ENCODE measurements at places on chromosomes 3 and 15.

GRCh38 chr3:41241161-41241560 lies 41.9 kb downstream of the CTNNB1 start:
- DNase-seq, result no peak

DNA sequence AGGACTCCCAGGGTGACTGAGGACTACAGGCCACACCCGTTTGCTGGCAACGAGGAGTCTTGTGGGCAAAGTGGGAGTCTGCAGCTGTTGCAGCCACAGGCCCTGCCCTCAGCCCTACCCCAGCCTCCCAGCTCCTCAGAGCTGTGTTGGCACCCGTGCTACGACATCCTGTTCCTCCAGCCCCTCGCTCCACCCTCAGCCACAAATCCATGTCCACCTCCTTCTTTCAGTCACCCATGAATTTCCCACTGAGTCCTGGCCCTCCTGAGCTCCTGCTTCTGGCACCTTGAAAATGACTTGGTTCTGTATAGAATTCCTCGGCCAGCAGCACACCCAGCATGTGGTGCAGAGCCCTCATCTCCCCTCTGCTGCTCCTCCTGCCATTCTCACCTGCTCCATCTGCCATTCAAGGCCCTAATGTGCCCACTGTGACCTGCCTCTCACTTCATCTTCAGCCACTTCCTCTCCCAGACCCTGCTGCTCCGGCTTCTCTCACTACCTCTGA lies 20.9 kb upstream of the VILL start:
- DNase-seq, result no peak

GRCh38 chr3:189225431-189225830 lies 53.7 kb downstream of the TPRG1 start:
- DNase-seq, result no peak

GRCh38 chr3:53174346-53175250 lies 13.6 kb downstream of the PRKCD start:
- no peak for DNase-seq

- DNase-seq, result no peak
Measured at GRCh38 chr15:38294126-38294525, 41.5 kb downstream of the SPRED1 start.

DNA sequence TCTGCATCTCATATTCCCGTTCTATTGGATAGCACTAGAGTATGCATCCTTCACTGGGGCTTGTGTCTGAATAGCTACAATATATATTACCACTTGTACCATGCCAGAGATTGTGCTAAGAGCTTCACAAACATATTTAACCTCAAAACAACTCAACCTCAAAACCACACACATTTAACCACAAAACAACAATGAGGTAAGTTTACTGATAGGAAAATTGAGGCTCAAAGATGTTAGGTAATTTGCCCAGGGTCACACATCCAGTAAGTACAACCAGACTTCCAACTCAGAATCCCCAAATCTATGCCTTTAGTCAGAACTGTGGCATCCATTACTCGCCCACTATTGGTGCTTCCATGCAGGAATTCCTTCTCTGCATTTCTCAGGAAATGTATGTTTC lies 220.0 kb downstream of the FAM43A start:
- DNase-seq, result no peak

- no peak for DNase-seq
Measured at GRCh38 chr3:181103605-181104004, 114.1 kb upstream of the DNAJC19 start.

GRCh38 chr3:144415492-144415891 lies 443.9 kb downstream of the DIPK2A start:
- no peak for DNase-seq

DNA sequence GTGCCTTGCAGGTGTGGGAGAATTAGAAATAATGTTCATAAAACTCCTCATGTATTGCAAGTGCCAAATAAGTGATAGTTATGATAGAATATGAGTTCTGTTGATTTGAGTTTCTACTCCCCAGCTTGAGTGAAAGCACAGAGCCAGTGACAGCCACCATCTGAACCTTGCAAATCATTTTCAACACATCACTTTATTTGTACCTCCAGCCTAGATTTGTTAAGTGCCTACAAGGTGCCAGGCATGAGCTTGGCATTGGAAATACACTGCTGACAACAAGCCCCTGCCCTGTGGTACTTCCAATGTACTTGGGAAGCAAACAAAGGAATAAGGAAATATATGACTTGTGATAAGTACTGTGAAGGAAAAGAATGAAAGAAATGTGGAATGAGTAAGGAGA lies 17.0 kb downstream of the FEZF2 start:
- no peak for DNase-seq

DNA sequence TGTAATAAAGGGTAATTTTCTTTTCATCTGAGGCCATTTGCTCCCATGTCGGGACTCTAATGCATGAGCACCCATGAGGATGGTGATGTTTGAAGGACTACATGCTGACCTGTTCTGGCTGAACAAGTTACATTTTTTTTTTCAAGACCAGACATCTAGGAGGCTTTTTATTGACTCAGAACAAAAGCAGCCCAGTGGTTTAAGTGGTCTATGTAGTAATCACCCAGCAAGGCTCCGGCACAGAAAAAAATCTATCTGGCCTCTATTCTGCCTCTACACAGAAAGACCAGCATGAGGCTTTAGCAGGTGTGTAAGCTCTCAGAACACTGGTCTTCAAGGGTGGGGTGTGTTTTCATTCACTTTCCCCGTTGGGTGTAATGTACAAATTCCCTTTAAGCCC lies 95.1 kb upstream of the ZBED2 start:
- DNase-seq, result no peak

- no peak for DNase-seq
Measured at GRCh38 chr3:6644070-6644929, 216.6 kb upstream of the GRM7 start.

GRCh38 chr3:4688411-4688810 lies 195.3 kb downstream of the ITPR1 start:
- DNase-seq, result no peak

DNA sequence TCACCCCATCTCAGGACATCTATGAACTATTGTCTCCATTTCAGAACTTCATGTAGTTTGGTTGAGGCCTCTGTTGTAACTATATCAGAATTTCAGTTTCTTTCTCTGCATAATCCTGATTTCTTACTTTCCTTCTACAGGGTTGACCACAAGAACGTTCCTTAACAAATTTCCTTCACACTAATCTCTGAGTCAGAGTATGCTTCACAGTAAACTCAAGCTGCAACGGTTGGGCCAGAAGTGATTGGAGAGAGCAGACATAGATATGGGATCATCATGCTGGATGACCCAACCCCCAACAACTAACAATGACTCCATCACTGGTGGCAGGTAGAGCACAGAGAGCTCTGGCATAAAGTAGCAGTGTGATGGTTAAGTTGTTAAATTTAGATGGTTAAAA lies 128.8 kb upstream of the OSTN start:
- no peak for DNase-seq

DNA sequence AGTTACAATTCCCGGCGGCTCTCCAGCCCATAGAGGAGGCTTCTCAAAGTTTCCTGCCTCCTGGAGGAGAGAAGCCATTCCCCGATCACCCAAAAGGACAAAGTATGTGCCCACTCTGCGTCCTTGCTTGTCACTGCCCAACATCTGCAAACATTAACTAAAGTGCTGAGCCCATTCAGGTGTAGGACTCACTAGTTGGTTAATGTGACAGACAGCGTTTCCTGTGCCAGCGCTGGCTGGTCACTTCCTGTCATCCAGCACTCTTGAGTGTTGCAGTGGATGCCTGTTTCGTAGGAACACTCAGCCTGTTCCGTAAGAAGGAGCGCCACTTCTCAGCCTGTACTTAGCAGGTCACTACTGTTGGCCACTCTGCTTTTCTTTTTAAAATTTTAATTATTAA lies 100.3 kb downstream of the APBA2 start:
- peak; percentile 34 for DNase-seq
